ENCODE measurements at places on chromosomes 2 and 18.

- no peaks in the 10 kb centered on the region for H3K27me3 ChIP-seq
- peaks cover 9% of the 10 kb centered on the region for H3K4me1 ChIP-seq
These were observed 278.4 kb downstream of the AGPS start for GRCh38 chr2:177670791-177671535.

GRCh38 chr2:44651974-44652373, 289.5 kb upstream of the SIX3 start:
- peaks cover 5% of the 10 kb centered on the region for H3K4me1 ChIP-seq
- no peak overlapping the region for H3K4me3 ChIP-seq
- H3K36me3 ChIP-seq, result no peaks in the 10 kb centered on the region

DNA sequence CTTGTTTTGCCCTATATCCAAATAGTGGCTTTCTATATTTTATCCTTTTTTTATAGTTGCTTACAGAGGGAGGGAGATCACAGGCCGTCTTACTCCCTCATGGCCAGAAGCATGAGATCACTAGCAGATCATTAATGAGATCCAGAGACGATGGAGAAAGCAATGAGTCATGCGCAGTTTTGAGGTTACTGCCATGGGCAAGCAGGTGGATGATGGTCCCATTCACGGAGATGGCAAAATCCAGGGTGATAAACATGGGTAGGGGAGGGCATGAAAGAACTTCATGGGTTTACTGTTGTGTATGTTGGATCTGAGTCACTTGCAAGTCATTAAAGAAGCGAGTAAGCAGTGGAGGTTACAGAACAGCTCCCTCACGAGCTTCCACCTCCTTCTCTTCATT, 60.4 kb downstream of the C18orf63 start:
- H3K4me1 ChIP-seq, result peaks cover 8% of the 10 kb centered on the region
- H3K27me3 ChIP-seq, result peaks cover 15% of the 10 kb centered on the region
- no peaks in the 10 kb centered on the region for H3K36me3 ChIP-seq
- H3K4me3 ChIP-seq, result no peak overlapping the region

- H3K27me3 ChIP-seq, result no peaks in the 10 kb centered on the region
- no peak for ATAC-seq
- H3K36me3 ChIP-seq, result peaks cover 39% of the 10 kb centered on the region
- H3K27ac ChIP-seq, result no peak overlapping the region
- H3K4me1 ChIP-seq, result peaks cover 22% of the 10 kb centered on the region
These were observed 35.5 kb downstream of the ACVR1 start for GRCh38 chr2:157840568-157841156.

- no peaks in the 10 kb centered on the region for H3K4me1 ChIP-seq
- H3K4me3 ChIP-seq, result no peak overlapping the region
- H3K27me3 ChIP-seq, result no peaks in the 10 kb centered on the region
- no peaks in the 10 kb centered on the region for H3K36me3 ChIP-seq
These were observed 15.9 kb upstream of the CCDC85A start for GRCh38 chr2:56167616-56168562.

- no peaks in the 10 kb centered on the region for H3K4me1 ChIP-seq
- H3K36me3 ChIP-seq, result no peaks in the 10 kb centered on the region
- H3K4me3 ChIP-seq, result no peak overlapping the region
These were observed 2.2 kb downstream of the LRATD1 start for GRCh38 chr2:14634489-14635390.

All from stimulated activated memory B cell treated with anti-CD40 and anti-IgM and Interleukin-4, amounts not matched to agents 10 μg/mL and 1 μg/mL and 100 μg/mL, for 72 hours (primary cell).